Retina (tissue), 1 donor: ENCODE measurements at places on chromosomes 1 and 21.

DNA sequence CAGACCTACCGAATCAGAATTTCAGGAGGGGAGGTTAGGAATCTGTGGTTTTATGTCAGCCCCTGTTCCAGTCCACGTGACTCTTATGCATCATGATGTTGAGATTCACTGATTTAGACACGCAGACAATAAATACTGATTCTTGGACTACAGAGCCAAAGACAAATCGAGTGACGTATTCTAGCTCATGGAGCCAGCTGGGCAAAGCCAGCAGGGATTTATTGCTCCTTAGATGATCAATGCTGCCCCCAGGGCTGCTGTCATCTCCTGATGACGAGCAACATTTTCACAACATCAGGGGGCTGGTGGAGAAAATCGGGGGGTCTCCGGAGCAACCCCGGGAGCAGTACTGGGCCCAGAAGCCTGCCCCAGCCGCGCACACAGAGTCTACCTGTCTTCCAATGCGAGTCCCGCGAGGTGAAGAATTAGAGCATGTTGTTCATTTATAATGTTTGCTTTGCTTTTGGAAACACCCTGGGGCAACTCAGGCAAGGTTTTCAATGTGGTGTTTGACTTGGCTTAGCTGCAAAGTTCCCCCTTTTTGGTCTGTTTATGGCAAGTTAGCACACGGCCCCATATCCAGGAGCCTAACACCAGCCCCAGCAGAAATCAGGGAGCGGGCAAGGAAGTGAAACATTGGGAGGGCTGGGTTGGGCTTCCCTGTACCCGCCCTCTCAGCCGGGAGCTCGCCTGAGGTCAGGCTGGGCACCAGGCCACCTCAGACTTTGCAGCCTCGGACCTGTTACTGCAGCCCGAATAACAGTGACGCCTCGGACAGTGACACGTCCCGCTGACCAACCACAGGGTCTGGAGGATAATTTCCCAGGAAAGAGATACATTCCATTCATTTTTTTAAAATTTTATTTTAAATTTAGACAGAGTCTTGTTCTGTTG lies 19.9 kb upstream of the CLDN14 start:
- DNase-seq = no peak

- no peak for DNase-seq
These were observed 5.8 kb downstream of the KCNJ10 start for GRCh38 chr1:160064164-160064563.

- peak; percentile 76 for DNase-seq
These were observed at the start of gene TACSTD2 for GRCh38 chr1:58576727-58577653. TACSTD2 (minus strand) TSS chr1:58577252; CDS start chr1:58577156, 96 bp downstream.

- no peak for DNase-seq
These were observed 10.3 kb downstream of the INSRR start for GRCh38 chr1:156848461-156849150.

GRCh38 chr1:91742848-91743292 lies 143.1 kb downstream of the TGFBR3 start:
- no peak for DNase-seq

GRCh38 chr1:211616231-211616964 lies 37.4 kb upstream of the SLC30A1 start:
- DNase-seq = no peak

DNA sequence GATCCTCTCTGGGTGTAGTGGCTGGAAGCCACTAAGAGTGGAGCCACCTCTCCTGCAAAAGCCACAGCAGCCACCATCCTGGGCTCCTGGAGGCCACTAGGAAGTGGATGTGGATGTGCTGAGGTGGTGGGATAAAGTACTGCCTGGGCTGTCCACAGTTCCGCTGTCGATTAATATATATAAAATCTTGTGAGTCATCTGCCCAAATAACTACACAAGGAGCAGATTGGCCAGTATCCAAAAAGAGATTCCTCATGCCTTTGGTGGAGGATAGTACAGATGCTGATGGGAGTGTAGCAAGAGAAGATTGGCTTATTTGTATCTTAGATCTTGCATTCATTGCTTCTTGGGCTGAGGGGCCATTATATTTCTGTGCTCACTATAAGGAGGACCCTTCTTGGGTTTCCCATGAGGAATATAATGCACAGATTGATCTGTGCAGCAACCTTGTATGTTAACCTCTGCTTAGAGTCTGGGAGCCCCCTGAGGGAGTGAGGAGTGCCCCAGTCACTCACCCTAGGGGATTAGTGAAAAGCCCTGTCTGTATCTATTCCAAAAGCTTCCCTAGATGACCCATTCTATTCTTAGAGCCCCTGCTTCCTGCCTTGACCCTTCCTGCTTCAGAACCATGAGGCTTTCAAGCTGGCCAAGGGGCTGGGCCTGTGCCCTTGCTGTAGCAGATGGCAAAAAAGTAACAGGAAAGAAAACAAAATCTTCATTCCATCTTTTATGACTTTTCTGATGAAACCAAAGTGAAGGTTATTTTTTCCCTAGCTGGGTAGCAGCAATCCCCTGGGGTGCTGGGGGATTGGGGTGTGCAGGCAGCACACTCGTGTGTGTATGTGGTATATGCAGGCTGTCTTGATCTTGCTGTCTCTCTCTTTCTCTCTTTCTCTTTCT lies 31.7 kb downstream of the RCSD1 start:
- DNase-seq = no peak

DNA sequence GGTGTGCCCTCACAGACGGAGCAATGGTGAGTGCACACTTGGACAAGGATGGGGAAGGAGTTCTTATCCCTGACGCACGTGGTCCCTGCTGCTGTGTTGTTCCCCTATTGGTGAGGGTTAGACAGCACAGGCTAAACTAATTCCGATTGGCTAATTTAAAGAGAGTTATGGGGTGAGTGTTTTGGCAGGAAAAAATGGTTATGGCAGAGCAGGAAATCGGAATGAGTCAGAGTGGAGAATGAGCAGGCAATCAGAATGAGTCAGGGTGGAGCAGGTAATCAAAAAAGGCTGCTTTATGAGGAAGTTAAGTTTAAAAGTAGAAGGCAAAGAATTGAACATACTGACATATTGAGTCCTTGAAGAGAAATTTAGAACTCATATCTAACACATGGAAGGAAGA lies 100.5 kb downstream of the NGF start:
- DNase-seq = no peak

- no peak for DNase-seq
These were observed 112.8 kb upstream of the USP25 start for GRCh38 chr21:15616864-15617574.

DNA sequence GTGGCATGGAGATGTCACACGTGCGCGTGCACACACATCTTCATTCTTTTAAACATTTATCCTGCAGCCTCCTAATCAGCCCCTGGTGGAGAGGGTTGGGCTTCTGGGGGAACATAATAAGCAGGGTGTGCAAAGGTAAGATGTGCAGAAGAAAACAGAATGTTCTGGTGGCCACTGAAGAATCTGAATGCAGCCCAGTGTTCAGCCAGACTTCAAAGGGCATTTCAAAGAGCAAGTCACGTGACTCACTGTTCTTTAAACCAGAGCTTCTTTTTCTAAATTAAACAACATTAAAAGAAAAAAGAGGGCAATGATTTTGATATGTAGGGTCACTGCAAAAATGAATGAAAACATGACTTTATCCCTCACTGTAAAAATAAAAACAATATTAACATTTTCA lies 89.8 kb downstream of the ABCA4 start:
- no peak for DNase-seq

GRCh38 chr1:231668826-231669225 lies 42.2 kb downstream of the DISC1 start:
- no peak for DNase-seq

DNA sequence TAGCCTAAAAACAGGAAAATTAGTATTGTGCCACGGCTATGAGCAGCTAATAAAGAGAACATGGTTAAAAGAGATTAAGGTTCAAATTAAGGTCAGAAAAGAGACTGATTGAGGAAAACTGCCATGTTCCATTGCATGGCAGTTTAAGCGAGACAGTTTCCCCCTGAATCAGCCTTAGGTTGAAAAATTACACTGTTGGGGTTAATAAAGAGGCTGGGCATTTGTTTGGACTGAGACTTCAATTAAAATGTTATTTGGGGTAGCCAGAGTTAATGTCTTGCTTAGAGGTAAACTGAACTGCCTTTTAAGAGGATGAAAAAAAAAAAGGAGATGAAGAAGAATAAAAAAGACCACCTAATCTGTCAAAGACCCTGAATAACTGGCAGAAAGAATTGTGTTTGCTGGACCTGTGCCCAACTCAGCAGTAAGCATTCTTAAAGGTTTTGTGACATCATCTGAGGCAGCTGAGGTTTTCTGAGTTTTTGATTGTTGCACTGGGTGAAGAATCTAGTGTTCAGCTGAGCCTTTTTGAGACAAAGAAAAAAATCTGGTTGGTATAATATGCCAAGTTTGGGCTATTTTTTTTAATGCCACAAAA lies 17.7 kb upstream of the PROX1 start:
- peak; percentile 20 for DNase-seq

- no peak for DNase-seq
These were observed 6.7 kb upstream of the IVL start for GRCh38 chr1:152901631-152902030.

DNA sequence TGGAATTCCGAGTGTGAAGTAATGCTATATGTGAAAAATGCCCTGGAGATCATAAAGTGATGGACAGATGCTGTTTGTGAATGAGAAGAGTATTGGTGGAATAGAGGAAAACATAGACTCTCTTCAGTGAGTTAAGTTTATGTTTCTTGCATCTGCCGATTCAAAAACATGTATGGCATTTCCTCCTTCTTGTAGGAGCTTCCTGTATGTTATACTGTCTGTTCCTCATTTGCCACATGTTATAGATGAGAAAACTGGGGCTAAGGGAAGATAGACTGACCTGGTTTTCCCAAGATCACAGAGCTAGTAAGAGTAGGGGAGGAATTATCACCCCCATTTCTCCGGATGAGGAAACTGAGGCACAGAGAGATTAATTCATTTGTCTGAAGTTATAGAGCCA lies 41.1 kb upstream of the IL20 start:
- DNase-seq = no peak

DNA sequence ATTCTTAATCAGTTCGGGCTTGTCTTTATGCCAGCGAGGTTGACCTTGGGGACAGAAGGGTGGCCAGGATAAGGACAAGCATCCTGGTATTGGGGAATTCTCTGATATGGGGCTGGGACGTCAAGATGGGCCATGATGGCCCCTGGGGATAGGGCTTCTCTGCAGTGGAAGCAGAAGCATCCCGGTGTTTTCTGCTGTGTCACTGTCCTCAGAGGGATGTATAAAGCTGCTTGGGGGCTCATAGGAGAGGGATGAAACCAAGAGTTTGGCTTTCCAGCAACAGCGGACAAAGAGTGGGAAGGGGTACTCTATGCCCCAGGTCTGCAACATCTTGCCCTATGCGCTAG lies 1.4 kb upstream of the ATP1B1 start:
- DNase-seq = no peak

- no peak for DNase-seq
These were observed 261.3 kb upstream of the ESRRG start for GRCh38 chr1:216984536-216984935.

DNA sequence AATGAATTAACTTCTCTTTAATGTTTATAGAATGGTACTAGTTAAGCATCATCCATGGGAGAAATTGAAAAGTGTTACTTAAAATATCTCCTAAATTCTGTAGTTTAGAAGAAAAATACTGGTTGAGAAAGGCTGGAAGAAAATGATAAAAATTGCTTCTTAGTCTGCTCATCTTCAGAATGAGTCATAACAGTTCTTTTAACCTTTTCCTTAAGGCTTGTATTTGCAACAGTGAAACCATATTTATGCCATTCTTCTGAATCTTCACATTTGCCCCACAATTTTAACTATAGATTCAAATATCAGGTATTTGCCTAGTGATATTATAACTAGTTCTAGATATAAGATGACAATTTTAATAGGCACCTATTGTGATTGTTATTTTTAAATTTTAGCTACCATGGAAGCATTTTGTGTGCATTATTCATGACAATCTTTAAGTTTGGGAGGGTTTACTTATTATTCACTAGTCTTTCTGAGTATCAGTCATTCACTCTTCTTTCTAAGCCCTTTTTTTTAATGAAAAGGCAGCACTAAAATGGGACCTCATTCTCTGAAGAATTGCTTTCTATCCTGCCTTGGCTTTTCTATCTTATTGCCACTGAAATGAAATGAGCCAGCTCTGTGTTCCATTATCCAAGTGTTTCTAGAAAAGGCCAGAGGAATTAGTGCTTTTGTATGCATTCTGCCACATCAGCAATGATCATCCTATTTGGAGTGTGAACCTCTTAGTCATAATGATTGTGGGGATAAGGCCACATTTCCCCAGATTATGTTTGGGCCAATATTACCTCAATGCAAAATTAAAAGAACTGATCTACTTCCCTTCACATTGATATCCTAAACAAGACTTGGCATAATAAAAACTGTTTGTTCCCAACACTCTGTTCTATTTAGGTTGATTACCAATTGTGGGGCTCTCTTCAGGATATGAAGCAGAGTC lies 58.4 kb downstream of the SAMSN1 start:
- no peak for DNase-seq

GRCh38 chr1:219235903-219236481 lies 62.3 kb downstream of the LYPLAL1 start:
- DNase-seq = no peak

- no peak for DNase-seq
These were observed 266.0 kb downstream of the GPR52 start for GRCh38 chr1:174713796-174714195.

DNA sequence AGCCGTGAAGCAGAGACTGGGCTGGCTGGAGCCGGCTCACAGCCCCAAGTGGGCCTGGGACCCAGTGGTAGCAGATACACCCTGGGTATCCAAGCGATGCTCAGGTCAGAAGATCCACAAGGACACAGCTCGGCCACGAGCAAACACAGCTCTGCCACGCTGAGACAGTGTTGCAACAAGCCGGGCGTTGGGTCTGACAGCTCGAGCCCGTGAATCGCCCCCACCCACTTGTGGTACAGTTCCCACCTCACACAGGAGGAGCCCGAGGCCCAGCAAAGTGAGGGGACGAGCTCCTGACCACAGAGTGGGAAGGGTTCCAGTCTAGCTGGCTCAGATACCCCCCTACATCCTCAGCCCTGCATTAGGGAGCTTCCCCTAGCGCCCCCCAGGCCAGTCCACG lies 8.9 kb upstream of the PRKCZ start:
- no peak for DNase-seq

GRCh38 chr1:34060187-34060730 lies 104.8 kb downstream of the CSMD2 start:
- no peak for DNase-seq

DNA sequence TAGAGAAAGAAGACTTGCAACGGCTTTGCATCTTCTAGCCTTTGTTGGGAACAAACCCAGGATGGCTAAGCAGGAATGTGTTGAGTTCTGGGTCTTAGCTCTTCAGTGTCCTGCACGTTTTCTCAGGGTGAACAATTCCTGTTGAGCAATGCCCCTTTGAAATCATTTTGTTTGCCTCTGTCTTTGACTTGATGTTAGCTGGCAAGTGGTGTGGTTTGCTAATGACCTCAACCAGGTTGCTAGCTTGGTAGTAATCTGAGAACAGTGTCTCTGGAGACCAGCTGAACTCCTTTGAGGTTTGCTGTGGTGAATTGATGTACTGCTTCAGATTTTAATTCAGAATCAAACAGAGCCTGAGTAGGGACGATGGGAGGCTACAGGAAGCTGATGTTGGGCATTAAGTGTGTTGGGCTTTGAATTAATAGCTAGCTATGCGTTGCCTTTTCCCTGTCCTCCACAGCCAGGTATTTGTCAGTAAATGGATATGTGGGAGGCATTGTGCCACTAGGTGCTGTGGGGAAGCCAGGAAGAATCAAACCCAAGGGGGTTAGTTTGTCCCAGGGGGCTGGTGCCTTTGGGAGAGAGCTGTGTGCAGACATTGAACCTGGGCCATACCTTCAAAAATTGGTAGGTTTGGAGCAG lies 23.3 kb upstream of the SRSF10 start:
- no peak for DNase-seq

- DNase-seq = no peak
These were observed 1628.9 kb upstream of the PRMT6 start for GRCh38 chr1:105427543-105427942.
